GOT3 (cell line): ENCODE measurements at places on chromosomes 1 and 21.

DNA sequence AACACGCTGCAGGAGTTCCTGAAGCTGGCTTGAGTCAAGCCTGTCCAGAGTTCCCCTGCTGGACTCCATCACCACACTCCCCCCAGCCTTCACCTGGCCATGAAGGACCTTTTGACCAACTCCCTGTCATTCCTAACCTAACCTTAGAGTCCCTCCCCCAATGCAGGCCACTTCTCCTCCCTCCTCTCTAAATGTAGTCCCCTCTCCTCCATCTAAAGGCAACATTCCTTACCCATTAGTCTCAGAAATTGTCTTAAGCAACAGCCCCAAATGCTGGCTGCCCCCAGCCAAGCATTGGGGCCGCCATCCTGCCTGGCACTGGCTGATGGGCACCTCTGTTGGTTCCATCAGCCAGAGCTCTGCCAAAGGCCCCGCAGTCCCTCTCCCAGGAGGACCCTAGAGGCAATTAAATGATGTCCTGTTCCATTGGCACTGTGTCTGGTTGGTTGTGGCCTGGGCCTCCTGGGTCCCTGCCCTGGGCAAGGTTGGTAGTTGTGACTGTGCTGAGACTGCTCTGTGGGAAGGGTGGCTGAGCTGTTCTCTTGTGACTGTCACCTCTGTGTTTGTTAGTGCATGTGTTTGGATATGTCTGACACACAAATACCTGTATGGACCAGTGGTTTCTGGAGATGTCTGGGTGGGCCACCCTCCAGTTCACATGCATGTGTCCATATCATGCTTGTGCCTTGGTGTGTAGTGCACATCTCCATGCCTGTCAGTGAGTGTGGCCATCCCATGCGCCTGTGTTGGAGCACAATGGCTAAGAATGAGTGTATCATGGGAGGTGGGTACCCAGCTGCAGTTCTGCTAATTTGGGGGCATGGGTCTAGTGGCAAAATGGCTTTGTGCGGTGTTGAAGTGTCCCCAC, 1.4 kb downstream of the SH3BGRL3 start:
- no peak for DNase-seq

GRCh38 chr1:223401873-223402789, 8.9 kb downstream of the CCDC185 start:
- DNase-seq: no peak

- peak; percentile 74 for DNase-seq
These were observed 8.2 kb downstream of the UQCRHL start for GRCh38 chr1:15799004-15799867.

- no peak for DNase-seq
These were observed 716.9 kb downstream of the ADGRL2 start for GRCh38 chr1:82517586-82517985.

GRCh38 chr1:192235127-192235526, 76.9 kb downstream of the RGS18 start:
- DNase-seq: no peak

DNA sequence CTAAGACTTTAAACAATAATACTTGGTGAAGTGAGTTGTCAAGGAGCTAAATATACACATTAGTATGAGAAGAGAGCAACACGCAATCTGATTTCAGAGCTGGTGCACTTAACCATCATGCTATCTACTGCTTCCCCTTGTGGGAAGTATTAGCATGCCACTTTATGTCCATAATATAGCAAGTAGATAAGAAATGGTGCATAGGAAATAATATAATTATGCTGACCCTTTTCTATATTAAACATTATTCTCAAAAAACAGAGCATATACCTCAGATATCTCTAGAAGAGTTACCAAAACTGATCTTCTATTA, 63.4 kb downstream of the MAGI3 start:
- no peak for DNase-seq

DNA sequence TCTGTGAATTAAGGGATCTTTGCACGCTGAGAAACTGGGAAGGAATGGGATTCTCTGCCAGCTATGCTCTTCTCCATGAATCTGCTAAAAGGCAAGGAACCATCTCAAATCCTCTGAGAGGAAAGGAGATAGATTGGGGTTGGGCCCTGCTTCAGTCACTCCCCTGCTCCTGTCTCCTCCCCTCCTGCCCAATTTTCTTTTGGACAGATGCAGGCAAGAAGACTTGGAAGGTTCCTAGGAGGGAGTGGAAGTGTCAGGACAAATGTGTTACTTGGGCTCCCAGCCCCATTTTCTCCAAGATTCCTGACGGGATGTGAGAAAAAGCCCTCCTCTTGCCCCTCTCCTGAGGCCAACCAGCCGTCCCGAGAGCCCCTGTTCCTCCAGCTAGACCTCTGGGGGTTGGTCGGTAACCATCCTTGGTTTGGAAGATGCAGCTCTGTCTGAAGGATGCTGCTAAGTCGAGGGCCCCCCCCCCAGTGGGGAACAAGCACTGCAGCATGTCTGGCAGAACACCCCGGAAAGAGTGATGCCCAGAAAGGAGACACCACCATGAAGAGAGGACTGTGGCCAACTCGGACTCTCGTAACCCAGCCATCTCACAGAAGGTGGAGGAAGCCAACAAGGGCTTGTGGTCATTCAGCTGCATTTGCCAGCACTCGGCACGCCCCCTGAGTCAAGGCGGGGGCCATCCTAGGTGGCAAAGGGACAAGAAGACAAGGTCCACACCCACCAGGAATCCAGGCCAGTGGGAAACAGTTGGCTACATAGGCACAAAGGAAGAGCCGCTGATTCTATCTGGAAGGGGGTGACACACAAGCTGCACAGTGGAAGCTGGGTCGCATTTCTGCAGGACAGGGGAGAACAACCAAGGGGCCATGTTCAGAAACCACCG, 43.7 kb downstream of the CDK18 start:
- no peak for DNase-seq
